ENCODE measurements at places on chromosomes 3 and 15. TPM values are rescaled to one million over a fixed set of nuclear protein-coding genes. Genes with fewer than 3 reads are reported as not detected.

Gene ZCWPW2
- total RNA-seq = 0.28 TPM

Gene CD86
- total RNA-seq = 0.69 TPM

Gene FSTL1
- not detected for total RNA-seq

Gene FRMD5
- not detected for total RNA-seq

Gene CATSPER2
- total RNA-seq = 3.0 TPM

Gene PLSCR4
- total RNA-seq = not detected

DNA sequence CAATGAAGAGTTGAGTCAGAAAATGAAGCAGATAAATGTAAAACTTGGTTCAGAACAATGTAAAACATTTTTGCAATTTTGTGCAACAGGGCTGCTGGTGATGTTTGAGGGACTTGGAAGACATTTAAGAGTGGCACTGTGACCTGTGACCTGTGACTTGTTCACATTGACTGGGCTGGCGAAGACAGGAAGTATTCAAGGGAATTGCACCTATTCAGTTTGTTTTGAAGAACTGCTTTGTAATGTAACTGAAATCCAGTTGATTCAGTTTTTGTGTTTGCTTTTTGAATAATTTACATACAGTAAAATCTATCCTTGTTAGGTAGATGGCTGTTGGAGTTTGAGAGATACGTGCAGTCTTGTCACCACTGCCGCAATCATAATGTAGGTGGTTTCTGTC, 35.4 kb downstream of the MCTP2 start:
- no peak for DNase-seq

- DNase-seq = no peak
These were observed 1.7 kb upstream of the SLC2A2 start for GRCh38 chr3:171028025-171028778.

DNA sequence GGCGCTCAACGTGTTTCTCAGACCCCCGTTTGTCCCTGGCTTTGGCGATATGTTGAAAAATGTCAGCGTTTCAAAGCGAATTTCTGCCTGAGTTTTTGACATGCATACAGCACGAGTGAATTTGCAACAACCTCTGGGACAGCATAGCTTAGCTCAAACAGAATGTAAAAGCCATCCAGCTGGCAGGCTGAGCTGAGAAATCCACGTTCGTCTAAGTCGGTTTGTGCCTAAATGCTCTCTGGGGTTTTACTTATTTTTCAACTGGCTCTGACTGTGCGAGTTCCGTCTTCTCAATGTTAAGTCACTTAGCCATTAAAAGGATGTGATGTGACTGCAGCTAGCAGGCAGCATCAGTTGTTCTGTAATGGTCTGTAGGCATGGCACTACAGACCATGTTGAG, 243.5 kb upstream of the SLCO3A1 start:
- no peak for DNase-seq

GRCh38 chr15:70597056-70597603, 166.2 kb downstream of the UACA start:
- DNase-seq = no peak

DNA sequence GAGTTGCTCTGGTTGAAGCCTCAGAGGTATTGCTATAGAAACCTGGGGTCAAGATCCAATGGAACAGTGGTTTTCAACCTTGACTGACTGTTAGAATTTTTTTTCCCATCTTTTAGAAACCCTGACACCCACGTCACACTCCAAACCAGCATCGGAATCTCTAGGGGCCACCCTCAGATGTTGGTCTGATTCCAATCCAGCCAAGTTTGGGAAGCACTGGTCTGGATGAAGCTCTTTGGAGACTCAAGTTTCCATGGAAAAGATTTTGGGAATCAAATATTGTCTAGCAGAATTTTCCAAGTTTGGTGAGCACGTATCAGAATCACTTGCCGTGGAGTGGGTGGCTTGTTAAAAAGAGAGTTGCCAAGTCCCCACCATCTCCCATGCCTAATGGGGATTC, 103.8 kb downstream of the THSD4 start:
- no peak for DNase-seq

GRCh38 chr3:171977860-171978259, 61.5 kb upstream of the FNDC3B start:
- no peak for DNase-seq

DNA sequence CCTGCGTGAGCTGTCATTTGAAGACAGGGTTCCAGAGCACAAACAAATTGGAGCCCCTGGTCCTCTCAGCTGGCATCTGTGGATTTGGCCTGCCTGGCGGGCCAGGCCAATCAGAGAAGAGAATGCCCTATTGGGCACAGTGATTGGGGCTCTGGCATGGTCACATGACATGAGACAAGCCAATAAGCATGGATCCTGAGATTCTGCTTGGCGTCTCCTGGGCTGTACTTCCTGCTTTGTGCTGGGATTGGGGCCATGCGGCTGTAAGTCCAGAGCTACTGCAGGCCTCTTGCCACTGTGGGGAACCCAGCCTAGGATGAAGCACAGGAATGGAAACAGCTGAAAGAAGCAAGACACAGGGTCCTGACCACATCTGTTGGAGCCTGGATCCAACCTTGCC, 121.4 kb downstream of the FBLN2 start:
- no peak for DNase-seq

DNA sequence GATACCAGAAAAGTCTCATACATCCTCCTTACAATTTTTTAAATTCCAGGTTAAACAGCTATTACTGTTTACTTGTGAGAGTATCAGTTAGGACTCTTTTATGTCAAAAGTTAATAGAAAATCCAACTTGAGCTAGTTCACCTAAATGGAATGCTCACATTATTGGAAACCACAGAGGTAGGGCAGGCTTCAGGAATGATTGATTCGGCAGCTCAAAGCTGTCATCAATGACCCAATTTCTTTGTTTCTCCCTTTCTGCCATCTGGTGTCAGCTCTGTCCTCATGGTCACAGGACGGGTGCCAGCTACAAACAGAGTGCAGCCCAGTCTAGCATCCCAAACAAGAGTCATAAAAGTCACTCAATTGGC, 32.2 kb downstream of the CFAP20DC start:
- no peak for DNase-seq

DNA sequence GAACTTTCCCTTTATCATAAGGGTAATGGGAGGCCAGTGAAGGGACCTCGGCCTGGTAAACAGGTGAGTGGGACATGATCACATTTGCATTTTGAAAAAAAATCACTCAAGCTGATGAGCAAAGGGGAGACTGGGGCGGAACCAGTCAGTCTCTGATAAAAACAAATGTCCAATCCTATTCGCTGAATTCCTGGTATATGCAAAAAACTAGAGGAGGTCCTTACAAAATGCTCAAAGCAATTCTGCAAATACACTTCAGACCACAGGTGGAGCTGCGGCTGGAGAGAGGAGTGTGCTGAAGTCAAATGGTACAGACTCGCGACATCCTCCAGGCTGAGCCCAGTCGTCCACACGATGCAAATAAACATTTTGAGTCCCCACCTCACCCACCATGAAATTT, 166.7 kb downstream of the FOXP1 start:
- DNase-seq = peak; percentile 12

GRCh38 chr3:64890006-64890405, 202.2 kb upstream of the ADAMTS9 start:
- no peak for DNase-seq

GRCh38 chr3:197425485-197426120, 127.2 kb upstream of the DLG1 start:
- DNase-seq = no peak

- no peak for DNase-seq
These were observed 152.3 kb downstream of the CACNA1D start for GRCh38 chr3:53646723-53647122.

- no peak for DNase-seq
These were observed 135.3 kb upstream of the LMCD1 start for GRCh38 chr3:8366219-8366810.

- no peak for DNase-seq
These were observed 590.0 kb upstream of the ADAMTS9 start for GRCh38 chr3:65277798-65278197.

All from CD4-positive, alpha-beta T cell (primary cell).